ENCODE measurements at places on chromosomes 5 and 9.

- no peak for DNase-seq
These were observed 13.7 kb downstream of the DOLPP1 start for GRCh38 chr9:129094387-129095169.

GRCh38 chr5:21398511-21398910, 1410.5 kb upstream of the CDH18 start:
- no peak for DNase-seq

- DNase-seq = no peak
These were observed 118.8 kb upstream of the PHYKPL start for GRCh38 chr5:178351221-178352034.

DNA sequence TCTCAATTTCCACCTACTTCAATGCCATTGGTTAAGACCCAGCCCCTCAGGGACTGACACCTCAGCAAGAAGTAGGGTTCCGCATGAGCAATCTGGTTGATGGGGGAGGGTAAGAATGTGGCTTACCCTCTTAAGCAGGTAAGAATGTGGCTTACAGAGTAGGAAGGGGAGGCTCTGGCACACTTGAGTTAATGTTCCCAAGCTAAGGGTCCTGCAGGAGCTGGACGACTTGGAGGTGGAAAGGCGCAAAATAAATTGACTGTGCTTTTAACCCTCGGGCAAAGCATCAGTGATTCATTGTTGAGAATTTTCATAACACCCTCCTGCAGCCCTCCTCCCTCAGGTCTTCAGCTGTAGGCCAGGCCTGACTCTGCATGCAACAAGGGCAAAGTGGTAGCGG, 24.9 kb upstream of the ADRA1B start:
- DNase-seq = no peak

DNA sequence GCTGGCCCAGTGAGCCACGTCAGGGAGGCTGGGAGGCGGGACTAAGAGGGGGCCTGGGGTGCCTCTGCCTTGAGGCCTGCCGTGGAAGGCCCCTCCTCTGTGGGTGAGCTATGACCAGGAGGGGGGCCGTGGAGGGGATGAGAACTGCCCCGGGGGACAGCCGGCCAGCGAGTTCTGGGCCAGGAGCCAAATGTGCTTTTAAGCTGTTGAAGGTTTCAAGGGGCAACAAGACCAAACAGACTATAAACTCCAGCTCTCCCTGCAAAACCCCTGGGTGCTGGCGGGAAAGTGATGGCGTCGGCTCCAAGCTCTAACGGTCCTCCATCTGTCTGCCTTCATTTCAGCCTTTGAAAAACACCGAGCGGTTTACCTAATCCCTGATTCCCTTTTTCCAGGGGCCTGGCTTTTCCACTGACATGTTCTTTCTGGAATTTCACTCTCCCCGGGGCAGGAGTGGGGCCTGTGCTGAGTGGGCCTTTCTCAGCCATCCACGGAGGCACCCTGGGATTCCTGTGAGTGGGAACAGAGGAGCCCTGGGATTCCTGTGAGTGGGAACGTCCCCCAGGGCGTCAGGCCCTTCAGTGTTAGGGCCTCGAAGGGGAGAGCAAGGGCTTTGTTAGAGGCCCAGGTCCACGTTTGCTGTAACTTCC, 65.6 kb downstream of the COL5A1 start:
- no peak for DNase-seq

DNA sequence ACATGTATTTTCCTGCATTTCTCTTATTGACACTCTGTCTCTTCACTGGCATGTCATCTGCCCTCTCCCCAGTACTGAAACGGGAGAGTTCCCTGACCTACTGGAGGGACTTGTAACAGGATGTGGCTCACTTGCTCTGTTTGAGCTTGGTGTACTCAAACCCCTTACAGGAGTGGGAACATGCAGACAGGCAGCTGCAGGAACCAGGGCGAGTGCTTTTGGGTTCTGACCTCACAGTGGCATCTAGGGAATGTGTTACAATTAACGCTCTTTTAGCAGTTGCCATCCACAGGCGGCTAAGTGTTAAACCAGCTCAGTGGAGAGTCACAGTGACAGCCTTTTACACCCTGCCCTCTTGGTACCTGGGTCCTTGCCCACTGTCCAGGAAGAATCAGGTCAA, 300.3 kb upstream of the GRAMD2B start:
- no peak for DNase-seq

- DNase-seq = no peak
These were observed 62.2 kb downstream of the RNF38 start for GRCh38 chr9:36337865-36338264.

GRCh38 chr9:74935008-74935407, 17.7 kb downstream of the C9orf40 start:
- DNase-seq = no peak

- no peak for DNase-seq
These were observed 15.7 kb downstream of the PIP5K1B start for GRCh38 chr9:68720656-68721313.

DNA sequence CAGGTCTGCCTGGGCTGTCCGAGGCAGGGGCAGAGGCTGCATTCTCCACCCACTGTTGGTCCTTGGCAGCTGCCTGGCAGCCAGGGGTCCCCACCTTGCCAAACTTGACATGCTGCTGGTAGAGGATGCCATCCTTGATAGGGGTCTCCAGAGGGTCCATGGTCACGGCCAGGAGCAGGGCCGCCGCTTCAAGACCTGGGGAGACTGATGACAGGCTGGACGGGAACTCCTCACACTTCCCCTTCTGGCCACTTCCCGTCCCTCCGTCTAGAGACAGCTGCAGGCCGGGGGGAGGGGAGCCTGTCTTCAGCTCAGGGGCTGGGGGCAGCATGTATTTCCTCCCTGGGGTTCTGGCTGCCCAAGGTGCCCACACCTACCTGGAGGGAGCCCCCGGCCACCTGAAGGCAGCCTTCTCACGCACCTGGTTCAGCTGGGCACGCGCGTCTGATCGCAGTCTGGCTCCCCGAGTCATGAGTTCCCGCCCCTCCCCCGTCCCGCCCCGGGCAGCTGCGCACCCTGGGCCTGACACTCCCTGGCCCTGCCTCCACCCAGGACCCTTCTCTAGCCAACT, at the start of gene DOK3:
DOK3 (minus strand) TSS at position 446 of the 571 bp plus-strand sequence; CDS start at position 160, 286 bp downstream.
- DNase-seq = no peak

GRCh38 chr5:79806741-79807140, 117.1 kb downstream of the CMYA5 start:
- no peak for DNase-seq

- no peak for DNase-seq
These were observed 366.2 kb upstream of the PDE4D start for GRCh38 chr5:60259730-60260129.

DNA sequence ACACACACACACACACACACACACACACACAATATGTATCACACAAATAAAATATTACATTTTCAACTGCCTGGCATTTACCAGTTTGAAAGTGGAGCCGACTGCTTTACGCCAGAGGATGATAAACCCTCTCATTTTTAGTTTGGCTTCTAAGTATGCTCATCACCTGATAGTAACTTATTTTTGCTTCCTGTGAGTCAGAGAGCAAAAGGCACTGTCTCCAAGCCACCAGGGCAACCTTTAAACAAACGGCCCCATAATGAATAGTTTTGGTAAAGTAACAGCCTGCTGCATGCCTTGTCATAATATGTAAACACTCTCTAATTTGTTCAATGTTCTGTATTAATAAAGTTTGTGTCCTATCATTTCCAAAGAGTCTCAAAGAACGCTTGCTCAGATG, 26.9 kb downstream of the KLF4 start:
- no peak for DNase-seq

DNA sequence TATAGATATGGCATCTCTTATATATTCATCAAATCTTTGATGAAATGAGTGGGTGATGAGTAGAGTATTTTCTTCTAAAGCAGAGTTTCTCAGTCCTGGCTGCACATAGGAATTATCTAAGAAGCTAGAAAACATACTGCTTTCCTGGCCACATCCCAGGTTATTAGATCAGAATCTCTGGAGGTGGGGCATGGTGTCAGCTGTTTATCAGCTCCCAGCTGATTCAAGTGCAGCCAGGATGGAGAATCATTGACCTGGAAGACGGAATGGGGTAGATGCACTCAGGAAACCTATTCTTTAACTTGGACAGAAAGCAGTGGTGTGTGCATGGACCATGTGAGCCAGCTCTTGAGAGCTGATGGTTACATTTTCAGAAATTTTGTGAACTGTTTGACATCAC, 108.1 kb upstream of the IL6ST start:
- DNase-seq = no peak

DNA sequence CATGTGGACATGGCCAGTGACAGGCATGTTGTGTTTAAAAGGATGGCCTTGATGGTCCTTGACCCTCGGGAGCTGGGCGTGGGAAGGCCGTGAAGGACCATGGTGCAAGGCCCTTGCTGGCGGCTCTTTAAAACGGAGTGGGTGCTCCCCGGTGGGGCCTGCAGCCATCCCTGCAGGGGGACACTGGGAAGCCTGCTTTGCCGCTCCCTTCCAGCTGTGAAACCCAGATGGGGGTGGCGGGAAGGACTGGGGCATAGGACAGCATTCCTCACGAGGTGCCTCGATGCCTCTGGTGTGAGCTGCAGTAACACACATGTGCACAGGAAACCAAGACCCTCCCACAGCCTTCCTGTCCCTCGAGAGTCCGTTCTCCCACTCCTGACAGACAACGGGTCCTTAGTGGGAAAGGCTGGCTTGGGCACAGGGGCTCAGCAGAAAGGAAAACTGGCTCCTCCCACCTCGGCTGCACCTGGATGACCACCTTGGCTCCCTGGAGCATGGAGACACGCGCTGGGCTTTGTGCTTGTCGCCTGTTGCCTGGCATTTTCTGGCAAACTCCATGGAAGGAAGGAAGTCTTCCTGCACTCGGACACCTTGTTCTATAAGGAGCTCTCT, 30.3 kb upstream of the IRX4 start:
- DNase-seq = no peak

GRCh38 chr9:85541876-85542275, 199.9 kb downstream of the AGTPBP1 start:
- no peak for DNase-seq

- no peak for DNase-seq
These were observed 95.8 kb upstream of the CD180 start for GRCh38 chr5:67292201-67292940.

DNA sequence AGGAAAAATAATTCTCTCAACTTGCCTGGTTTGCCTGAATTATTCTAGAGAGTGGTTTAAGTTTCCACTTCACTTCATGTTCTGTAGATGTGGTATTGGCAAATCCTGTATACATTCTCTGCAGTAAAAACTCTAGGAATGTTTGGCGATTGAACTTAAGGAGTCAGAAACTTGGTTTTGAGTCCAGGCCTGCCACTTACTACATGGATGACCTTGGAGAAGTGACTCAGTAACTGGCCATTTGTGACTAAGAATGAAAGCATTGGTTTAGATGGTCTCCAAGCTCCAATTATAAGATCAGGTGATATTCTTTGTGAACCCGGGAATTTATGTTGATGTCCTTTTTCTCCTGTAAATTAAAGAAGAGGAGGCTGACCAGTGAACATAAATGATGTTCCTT, 233.8 kb downstream of the GAS1 start:
- DNase-seq = no peak

DNA sequence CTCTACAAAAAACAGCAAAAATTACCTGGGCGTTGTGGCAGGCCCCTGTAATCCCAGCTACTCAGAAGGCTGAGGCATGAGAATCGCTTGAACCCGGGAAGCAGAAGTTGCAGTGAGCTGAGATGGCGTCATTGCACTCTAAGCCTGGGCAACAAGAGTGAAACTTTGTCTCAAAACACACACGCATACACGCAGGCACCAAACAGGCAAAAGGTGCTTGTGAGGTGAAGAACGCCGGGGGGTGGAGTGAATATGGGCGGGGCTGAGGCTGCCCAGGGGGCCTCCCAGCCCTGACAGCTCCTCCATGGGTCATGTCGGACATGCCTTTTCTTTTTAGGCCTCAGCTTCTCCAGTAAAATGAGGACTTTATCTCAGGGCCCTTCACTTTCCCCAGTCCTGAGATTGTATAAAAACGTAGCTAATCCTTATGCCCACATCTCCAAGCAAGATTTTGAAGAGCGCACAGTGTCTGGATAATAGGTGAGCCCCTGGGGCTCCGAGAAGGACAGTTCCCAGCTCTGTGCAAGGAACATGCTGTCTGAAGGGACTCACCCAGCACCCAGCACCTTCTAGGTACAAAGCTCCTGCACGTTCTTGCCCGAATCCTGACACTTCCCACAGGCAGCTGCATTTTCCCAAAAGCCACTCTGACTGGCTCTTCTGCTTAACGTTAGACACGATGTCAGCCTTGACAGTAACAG, 168.3 kb downstream of the COL23A1 start:
- DNase-seq = no peak

DNA sequence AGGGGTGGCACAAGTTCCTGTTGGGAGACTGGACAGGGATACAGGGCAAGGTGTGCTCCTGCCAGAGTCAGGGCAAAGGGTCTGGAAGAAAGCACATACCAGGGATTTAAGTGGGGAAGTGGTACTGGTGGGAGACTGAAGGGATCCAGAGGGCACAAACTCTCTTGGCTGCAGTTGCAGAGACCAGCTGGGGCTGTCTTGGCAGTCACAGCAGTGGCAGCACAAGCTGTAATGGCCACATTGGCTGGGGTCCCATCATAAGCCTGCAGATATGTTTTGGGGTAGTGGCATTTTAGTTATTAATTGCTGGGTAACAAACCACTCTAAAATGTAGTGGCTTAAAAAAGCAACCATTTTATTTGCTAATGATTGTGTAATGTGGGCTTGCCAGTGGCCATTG, 492.2 kb downstream of the ENC1 start:
- DNase-seq = no peak

DNA sequence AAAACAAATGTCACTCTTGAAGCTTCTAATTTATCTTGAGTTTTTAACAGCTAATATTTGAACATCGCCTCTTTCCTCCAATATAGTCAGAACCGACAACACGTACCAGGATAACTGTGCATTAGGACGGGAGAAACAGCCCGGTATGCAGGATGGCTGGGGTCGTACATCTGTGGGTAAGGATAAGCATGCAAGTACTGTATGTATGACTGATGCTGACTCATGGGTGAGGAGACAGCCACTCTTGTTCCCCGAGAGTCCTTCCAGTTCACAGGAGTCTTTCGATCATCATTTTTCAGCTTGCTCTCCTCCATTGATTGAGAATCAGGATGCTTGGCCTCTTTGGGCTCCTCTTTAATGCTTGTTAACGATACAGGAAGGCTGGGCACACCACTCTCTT, 102.3 kb downstream of the ZNF608 start:
- no peak for DNase-seq

- DNase-seq = no peak
These were observed 4.6 kb downstream of the TEX48 start for GRCh38 chr9:114677418-114677817.

GRCh38 chr5:145347026-145347616, 488.0 kb downstream of the PRELID2 start:
- DNase-seq = no peak
